H7 (cell line): ENCODE measurements at places on chromosomes 13 and 19.

DNA sequence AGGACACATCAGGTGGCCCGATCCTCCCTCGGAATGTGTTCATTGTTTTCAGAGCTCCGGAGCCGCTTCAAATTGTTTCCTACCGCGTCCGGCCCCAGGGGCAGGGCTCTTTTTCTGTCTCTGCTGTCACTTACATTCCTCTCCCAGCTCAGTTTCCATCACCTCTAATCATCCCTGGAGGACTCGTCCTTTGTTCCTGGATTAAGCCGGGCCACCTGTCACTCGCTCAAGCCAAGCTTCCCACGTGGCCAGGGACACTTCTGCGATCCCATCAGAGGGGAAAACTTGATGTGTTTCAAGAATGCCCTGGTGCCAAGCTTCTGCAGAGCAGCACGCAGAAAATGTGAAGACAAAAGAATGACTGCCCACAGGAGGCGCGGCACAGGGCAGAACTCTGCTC is 13.5 kb downstream of the IL17D start:
- DNase-seq, result peak; percentile 66

GRCh38 chr13:24614306-24615080 is 65.7 kb upstream of the ATP12A start:
- no peak for DNase-seq

GRCh38 chr13:98941126-98941525 is 36.7 kb downstream of the DOCK9 start:
- no peak for DNase-seq

- DNase-seq, result peak; percentile 80
Measured at GRCh38 chr19:13441810-13442512, 64.3 kb downstream of the CACNA1A start.

DNA sequence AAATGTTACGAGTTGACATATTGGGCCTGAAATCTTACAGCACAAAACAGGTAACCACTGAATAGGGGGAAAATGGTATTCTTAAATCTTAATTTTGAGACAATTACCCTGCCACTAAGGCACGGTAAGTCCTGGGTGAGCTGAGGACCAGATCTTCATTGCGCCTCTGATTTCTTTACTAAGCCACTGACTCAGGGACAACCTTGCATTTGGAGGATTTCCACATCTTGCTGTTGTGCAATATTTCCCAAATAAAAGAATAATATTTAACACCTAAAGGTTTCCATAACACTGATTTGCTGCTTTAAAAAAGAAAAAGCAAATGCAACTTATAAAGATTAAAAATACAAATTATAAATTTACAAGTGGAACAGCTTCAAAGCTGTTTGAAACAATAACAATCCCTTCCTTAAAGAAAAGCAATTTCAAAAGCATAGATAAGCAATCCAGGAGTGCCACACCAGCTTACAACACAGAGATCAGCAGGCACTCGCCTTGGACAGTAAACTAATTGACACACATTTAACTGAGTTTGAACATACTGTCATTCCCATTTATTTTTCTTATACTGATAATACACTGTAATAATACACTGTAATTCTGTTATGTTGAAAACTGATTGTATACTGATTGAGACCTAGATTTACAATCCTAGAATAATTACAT is 79.6 kb upstream of the DOCK9 start:
- no peak for DNase-seq

DNA sequence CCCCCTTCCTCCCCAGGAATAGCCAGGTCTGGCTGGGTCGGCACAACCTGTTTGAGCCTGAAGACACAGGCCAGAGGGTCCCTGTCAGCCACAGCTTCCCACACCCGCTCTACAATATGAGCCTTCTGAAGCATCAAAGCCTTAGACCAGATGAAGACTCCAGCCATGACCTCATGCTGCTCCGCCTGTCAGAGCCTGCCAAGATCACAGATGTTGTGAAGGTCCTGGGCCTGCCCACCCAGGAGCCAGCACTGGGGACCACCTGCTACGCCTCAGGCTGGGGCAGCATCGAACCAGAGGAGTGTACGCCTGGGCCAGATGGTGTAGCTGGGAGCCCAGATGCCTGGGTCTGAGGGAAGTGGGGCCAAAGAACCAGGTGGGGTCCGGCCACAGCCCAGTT is 3.2 kb downstream of the KLK2 start:
- DNase-seq, result no peak

- DNase-seq, result peak; percentile 92
Measured at GRCh38 chr19:49427855-49428546, 2.8 kb downstream of the GFY start.

DNA sequence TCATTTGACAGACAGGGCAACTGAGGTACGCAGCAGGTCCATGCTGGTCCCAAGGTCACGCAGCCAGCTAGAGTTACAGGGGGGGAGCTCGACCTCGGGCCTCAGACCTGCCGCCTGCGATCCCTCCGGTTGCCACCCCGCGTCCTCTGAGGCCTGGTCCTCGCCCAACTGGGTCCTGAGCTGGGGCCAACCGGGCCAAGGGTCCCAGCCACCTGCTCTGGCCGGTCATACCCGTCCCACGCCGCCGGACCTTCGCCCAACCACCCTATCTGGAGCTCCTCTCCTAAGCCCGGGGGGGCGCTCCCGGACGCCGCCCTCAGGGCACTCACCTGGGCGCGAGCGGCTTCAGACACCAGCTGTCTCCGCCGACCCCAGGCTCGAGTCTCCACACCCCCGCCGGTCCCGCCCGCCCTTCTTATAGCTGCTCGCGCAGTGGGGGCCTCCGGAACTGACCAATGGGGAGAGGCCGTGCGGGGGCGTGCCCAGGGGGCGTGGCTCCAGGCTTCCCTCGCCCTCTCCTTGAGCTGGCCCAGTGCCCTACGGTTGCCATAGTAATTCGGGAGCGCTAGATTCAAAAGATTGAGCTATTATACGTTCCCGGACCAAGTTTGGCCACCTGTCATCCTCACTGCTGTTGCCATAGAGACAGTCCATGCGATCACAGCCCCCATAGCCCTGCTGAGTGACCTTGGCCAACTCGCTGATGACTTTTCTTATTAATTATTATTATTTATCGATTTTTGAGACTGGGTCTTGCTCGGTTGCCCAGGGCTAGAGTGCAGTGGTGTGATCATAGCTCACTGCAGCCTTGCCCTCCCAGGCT is at the start of gene PLIN5:
PLIN5 (minus strand) TSS at position 389 of the 823 bp plus-strand sequence. CDS start 1,150 bp downstream, outside the sequence.
- peak; percentile 100 for DNase-seq

- peak; percentile 86 for DNase-seq
Measured at GRCh38 chr19:17883627-17884410, 12.1 kb downstream of the SLC5A5 start.

DNA sequence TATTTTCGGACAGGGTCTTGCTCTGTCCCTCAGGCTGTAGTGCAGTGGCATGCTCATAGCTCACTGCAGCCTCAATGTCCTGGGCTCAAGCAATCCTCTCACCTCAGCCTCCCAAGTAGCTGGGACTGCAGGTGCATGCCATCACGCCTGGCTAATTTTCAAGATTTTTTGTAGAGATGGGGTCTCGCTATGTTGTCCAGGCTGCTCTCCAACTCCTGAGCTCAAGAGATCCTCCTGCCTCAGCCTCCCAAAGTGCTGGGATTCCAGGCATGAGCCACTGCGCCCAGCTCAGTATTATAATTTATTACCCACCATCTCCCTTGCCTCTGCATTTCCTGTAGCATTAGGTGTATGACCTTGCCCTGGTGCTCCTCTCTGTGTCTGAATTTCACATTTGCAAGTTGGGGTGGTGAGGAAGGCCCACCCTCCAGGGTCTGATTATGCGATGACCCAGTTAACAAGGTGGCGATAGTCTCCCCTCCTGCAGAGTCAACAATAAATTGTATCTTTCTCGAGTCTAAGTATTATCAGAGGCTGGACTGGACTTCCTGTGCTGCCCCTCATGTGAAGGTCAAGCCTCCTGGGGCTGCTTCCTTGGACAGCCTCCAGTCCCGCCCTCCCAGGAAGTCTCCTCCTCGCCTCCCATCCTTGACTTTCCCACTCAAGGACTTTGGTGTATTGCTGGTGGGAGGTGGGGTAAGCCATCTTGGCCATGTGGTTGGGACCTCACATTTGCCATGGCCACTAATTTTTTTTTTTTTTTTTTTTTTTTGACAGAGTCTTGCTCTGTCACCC is 1.5 kb upstream of the TUBB4A start:
- DNase-seq, result no peak

DNA sequence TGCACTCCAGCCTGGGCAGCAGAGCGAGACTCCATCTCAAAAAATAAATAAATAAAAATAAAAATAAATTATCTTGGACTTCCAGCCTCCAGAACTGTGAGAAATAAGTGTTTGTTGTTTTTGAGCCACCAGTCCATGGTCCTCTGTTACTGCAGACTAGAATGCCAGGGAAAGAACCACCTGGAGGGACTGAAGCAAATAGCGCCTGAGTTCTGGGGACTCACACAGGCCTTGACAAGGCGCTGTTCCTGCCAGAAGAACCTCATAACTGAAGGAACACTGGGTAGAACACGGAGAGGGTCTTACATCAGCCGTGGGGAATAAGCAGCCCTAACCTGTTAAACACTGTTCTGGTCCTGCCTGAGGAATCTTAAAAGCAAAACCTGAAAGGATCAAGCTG is 8.4 kb upstream of the LENG8 start:
- no peak for DNase-seq

DNA sequence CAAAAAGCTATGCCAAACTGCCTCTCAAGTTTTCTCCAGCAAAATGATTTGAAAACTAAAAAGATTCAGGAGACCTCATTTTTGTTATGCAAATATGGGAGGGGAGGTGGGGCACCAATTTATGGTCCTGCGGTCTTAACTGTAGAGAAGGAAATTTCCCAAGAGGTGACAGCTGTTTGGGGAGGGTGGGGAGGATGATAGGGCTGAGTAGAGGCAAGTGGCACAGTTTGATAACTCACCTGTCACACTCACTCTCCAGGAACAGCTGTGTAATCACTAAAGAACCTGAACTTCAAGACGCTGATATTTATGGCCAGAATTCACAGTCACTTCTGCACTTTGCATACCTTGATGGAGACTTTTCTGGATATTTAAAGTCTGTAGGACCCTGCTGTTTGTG is 232.9 kb upstream of the STARD13 start:
- no peak for DNase-seq

DNA sequence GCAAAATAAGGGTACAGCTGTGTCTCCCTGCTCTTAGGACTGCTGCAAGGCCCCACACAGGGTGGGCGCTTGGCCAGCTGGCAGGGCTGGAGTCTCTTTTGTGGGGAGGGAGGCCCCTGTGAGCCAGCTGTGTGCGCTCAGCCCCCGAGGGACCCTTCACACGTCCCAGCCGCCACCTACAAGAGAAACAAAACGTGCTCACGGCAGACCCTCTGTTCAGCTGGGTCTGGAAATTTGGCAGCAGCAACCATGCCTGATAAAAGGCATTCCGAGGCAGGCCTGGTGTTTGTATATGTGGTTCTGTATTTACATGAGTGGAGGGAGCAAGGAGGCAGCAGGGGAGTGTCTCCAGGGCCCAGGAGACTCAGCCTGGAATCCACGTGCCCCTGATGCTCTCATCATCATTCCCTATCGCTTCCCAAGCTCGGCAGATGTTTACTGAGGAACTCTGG is 49.7 kb downstream of the CRTC1 start:
- no peak for DNase-seq

- no peak for DNase-seq
Measured at GRCh38 chr13:73687087-73687486, 447.1 kb downstream of the KLF12 start.

- no peak for DNase-seq
Measured at GRCh38 chr13:112959206-112959605, 9.8 kb upstream of the MCF2L start.

DNA sequence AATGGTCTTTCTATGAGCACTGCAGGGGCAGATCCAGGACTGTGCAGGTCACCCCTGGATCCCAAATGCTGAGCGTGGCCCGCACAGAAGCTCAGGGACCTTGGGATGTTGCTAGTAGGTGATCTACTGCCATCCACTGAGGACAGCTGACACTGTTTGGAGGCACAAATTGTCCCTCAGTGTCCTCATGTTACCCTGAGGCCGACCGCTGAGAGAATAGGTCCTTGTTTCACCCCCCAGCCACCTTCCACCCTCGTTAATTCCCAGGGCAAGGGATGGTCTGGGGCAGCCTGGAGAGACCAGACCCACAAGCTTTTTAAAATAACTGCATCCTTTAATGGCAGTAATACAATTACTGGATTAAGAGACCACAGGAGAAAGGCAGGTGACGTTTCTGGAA is 15.4 kb upstream of the TMEM160 start:
- no peak for DNase-seq

DNA sequence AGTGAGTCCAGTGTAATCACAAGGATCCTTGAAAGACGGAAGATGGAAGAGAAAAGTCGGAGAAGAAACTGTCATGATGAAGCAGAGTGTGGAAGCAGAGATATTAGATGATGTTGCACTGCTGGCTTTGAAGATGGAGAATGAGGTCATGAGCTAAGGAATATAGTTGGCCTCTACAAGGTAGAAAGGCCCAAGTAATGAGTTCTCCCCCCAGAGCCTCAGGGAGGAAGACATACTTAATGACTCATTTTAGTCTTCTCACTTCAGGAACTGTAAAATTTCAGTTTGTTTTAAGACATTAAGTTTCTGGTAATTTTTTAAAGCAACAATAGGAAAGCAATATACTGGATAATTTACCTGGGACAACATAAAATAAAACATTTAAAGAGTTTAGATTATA is 1331.5 kb upstream of the PCDH20 start:
- no peak for DNase-seq

- DNase-seq, result peak; percentile 100
Measured at GRCh38 chr19:45670670-45671453, 2.8 kb downstream of the GIPR start.

- DNase-seq, result peak; percentile 83
Measured at GRCh38 chr19:55339889-55340783, 460 bp downstream of the KMT5C start.

GRCh38 chr19:46303322-46303690 is 6.5 kb downstream of the HIF3A start:
- peak; percentile 41 for DNase-seq

- no peak for DNase-seq
Measured at GRCh38 chr13:36382030-36382429, 35.8 kb upstream of the SPART start.

DNA sequence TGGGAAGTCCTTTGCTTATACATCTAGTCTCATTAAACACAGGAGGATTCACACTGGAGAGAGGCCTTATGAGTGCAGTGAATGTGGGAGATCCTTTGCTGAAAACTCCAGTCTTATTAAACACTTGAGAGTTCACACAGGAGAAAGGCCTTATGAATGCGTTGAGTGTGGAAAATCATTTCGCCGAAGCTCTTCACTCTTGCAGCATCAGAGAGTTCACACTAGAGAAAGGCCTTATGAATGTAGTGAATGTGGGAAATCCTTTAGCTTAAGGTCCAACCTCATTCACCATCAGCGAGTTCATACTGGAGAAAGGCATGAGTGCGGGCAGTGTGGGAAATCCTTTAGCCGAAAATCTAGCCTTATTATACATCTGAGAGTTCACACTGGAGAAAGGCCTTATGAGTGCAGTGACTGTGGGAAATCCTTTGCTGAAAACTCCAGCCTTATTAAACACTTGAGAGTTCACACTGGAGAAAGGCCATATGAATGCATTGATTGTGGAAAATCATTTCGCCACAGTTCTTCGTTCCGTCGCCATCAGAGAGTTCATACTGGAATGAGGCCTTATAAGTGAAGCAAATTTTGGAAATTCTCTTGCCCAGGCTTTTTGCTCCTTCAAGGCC is 9.9 kb downstream of the ZNF586 start:
- no peak for DNase-seq
